ENCODE measurements at places on chromosomes 7 and 10. TPM values are rescaled to one million over a fixed set of nuclear protein-coding genes. Genes with fewer than 3 reads are reported as not detected.

The CLDN4 gene
- not detected for total RNA-seq

DNA sequence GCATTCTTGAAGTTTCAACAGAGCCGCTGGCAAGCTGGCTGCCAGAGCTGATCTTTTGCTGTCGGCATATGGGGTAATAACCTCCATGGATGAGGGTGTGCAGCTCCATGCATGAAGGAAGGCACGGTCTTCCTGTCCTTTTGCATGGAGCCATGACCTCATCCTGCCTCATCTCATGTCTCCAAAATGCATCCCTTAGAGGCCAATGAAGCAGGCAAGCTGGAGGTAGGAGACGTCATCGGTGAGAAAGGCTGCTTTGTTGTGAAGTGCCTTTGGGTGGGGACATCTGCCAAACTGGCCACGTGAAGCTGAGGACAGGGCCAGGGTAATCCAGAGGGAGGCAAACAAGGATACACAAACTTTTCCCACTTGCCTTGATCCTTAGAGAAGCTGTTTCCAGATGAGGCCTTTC, 161.5 kb upstream of the TBX20 start:
- no peaks in the 10 kb centered on the region for H3K36me3 ChIP-seq
- no peaks in the 10 kb centered on the region for H3K4me1 ChIP-seq
- no peak overlapping the region for H3K4me3 ChIP-seq

- no peaks in the 10 kb centered on the region for H3K4me1 ChIP-seq
- DNase-seq, result no peak
- no peak overlapping the region for H3K4me3 ChIP-seq
Measured at GRCh38 chr7:135186261-135186540, 15.7 kb upstream of the CYREN start.

GRCh38 chr7:105602325-105603305, 21.3 kb upstream of the EFCAB10 start:
- H3K36me3 ChIP-seq, result peaks cover 3% of the 10 kb centered on the region
- H3K27me3 ChIP-seq, result no peaks in the 10 kb centered on the region
- no peak overlapping the region for H3K4me3 ChIP-seq
- H3K27ac ChIP-seq, result no peak overlapping the region

DNA sequence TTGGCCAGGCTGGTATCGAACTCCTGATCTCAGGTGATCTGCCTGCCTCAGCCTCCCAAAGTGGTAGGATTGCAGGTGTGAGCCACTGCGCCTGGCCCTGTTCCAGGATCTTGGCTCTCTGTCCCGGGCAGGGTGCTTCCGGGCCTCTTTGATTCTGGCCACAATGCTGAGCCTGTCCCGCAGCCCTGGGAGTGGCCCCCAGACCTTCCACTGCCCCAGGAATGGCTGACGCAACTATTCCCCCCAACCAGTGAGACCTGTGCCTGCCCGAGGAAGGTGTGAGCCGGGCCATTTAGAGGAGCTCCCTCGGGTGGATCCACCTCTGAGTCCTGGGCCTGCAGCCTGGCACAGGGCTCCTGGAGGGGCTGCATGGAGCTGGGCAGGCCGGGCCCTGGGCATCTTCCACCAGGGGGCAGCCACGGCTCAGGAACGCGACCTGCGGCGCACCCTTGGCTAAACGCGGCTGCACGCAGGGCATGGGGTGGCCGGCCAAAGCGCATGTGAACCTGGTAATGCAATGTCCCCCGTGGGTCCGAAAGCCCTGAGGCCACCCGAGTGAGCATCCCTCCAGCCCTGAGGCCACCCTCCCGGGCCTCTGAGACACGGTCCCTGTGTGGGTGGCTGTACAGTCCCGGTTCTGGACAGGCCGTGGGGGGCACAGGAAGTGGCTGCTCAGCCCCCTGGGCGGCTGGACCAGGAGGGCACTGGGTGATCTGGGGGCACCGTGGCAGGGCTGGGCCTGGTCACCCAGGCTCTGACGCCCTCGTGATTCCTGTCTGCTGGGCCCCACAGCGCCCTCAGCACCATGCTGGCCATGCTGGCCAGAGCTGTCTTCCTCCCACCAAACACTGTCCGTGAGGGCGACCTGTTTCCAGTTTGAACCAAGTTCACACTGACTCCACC, 24.8 kb downstream of the GRIFIN start:
- no peak overlapping the region for H3K27ac ChIP-seq
- H3K27me3 ChIP-seq, result no peaks in the 10 kb centered on the region
- H3K36me3 ChIP-seq, result no peaks in the 10 kb centered on the region
- peak overlapping the region; percentile 48 for H3K4me3 ChIP-seq
